ENCODE measurements at places on chromosomes 5 and 9.

GRCh38 chr5:68680366-68680765 is 413.4 kb upstream of the SLC30A5 start:
- peak; percentile 86 for DNase-seq

GRCh38 chr9:134441227-134442084 is 115.2 kb downstream of the RXRA start:
- no peak for DNase-seq

GRCh38 chr9:8254541-8254940 is 455.0 kb upstream of the DMAC1 start:
- no peak for DNase-seq

DNA sequence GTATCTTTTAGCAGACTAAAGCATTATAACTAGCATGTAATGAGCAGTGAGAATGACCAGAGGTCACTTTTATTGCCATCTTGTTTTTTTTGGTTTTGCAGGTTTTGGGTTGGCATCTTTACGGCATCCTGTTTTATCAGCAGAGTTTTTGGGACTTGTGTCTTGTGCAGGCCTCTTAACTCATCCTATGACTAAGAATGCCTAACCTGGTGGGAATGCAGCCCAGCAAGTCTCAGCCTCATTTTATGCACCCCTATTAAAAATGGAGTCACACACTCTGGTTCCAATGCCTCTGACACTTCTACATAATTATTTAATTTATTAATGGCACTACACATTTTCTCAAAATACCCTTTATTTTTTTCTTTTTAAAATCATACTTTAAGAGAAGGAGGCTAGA is 726.5 kb upstream of the RIOK2 start:
- DNase-seq = no peak

GRCh38 chr5:90640484-90641059 is 82.0 kb downstream of the ADGRV1 start:
- no peak for DNase-seq
